ENCODE measurements at places on chromosomes 13 and 19.

GRCh38 chr19:49441210-49441959 lies at the start of gene SLC17A7:
Gene SLC17A7, minus strand, starts transcription at chr19:49441527. Its CDS starts 148 bp downstream, at chr19:49441379.
- DNase-seq = no peak

DNA sequence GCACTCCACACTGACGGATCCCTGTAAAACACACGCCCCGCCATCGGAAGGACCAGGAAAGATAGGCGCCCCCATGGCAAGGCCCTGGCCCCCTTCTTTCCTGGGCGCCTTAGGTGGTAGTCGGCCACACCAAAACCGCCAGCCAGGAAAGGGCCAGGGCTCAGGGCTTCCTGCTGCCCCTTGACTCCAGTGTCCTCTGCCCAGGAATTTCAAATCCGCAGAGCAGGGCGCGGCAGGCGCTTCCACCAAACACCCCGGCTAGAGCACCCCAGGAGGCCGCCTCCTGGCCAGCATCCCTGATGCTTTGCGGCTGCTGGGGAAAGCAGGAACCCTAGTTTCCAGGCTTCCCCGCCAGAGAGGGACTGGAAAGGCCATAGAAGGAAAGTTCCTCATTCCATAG lies 57.5 kb downstream of the ZNF726 start:
- DNase-seq = no peak

DNA sequence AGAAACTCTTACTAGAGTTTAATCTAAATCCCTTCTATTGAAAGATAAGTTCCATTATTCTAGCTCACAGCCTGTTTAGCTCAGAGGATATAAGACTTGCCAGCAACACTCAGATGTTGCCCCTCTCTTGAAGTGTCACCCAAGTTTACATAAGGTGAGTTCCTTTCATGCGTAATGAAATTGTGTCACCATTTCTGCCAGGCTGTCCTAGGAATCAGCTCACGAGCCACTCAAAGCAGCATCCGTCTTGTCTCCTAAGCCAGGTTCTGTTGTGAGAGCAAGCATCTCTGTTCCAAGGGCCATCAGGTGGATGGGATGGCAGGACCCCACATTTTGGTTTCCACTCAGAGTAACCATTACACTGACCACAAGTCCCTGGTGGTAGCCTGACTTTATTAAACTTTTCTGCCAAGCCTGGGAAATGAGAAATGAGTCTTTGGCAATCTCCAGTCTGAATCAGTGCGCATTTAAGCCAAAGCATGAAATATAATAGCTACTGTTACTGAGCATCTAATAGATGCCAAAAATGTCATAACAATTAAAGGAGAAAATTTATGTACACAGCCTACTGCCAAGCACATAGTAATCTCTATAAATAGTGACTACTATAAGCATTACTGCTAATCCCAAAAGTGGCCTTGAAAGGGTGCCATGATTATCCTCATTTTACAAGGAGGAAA lies 179.6 kb upstream of the MIR17HG start:
- DNase-seq = no peak

- DNase-seq = no peak
Observed at GRCh38 chr13:29917650-29918049, 67.2 kb upstream of the UBL3 start.

- DNase-seq = no peak
Observed at GRCh38 chr19:2154587-2155075, 3.3 kb upstream of the AP3D1 start.

- no peak for DNase-seq
Observed at GRCh38 chr19:51607920-51608562, 22.2 kb downstream of the SIGLEC5 start.

DNA sequence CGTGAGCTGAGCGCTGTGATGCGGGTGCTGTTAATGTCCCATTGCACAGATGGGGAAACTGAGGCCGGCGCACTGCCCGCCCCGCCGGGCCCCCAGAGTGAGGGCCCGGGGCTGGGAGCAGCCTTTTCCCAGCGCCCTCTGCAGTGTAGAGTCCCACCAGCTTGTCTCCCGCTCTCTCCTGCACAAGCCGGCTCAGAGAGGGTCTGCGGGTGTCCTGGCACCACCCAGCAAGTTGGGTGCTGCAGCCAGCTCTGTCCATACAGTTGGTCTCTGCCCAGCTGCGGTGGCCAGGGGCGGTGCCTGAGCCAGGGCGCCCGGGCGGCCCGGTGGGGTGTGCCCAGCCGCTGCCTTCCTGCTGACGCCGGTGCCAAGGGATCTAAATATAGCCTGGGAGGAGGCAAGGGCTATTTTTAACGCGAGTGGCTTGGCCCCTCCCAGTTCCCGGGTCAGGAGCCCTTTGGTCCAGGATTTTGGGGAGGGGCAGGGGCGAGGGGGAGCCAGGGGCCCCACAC lies 19.3 kb downstream of the GADD45B start:
- DNase-seq = no peak

DNA sequence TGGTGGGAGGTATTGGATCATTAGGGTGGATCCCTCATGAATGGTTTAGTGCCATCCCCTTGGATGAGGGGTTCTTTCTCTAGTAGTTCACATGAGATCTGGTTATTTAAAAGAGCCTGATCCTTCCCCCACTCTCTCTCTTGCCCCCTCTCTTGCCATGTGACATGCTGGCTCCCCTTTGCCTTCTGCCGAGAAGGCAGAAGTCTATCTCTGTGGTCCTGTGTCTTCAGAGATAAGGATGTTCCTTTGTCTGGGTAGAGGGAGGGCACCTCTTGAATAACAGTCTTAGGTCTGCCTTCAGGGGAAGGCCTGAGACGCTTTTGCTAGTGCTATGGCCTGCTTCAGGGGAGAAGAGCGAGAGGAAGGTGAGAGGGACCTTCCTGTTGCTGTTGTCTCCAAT lies 2.0 kb upstream of the ZDHHC20 start:
- no peak for DNase-seq

DNA sequence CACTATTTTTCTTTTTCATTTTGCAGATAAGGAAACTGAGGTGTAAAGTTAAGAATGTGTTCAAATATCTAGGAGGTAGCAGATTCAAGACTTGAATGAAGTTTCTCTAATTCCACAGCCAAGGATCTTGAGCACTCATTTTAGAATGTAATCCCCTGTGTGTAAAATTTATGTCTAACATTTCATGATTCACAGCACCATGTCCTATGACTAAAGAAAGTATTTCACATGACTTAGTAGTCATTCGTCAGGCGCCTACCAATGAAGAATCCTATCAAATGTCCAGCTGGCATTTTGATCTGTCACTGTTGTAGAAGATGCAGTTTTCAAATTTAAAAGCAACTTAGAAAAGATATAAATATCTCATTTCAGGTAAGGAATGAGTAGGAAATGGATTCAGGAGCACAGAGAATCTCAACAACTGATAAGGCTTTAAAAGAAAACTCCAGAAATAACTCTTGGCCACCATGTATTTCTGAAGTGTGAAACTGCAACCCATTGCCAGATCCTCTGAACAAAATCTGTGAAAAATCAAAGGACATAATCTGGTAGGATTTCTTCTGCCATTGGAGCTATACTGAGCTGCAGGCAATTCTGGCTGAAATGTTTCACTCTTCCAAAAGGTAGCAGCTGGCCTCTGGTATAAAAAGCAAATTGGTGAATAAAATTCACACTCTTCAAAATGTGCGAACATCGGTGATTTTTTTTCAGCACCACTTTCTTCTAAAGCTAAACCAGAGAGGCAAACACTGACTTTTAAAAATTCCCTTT lies 92.2 kb downstream of the DCLK1 start:
- DNase-seq = no peak

- no peak for DNase-seq
Observed at GRCh38 chr19:29952177-29952576, 10.1 kb downstream of the URI1 start.

DNA sequence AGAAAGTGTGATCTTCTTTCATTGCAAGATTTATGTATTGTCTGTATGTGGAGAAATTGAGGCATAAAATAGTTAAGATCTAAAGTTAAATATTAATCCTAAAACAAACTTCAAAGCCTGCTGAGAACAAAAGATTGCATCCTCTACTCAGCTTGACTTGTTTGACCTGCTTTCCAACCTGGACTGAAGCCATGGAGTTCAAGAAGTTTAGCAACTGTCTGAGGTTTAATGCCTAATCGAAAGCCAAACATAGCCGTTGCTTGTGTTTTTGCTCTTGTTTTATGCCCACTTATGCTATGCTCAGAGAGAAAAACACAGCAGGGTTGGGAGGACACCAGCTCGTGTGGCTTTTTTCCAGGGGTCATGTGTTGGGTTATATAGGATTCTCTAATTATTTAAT lies 135.6 kb downstream of the NUFIP1 start:
- no peak for DNase-seq

GRCh38 chr13:114077099-114077932 lies 55.1 kb downstream of the RASA3 start:
- DNase-seq = no peak

DNA sequence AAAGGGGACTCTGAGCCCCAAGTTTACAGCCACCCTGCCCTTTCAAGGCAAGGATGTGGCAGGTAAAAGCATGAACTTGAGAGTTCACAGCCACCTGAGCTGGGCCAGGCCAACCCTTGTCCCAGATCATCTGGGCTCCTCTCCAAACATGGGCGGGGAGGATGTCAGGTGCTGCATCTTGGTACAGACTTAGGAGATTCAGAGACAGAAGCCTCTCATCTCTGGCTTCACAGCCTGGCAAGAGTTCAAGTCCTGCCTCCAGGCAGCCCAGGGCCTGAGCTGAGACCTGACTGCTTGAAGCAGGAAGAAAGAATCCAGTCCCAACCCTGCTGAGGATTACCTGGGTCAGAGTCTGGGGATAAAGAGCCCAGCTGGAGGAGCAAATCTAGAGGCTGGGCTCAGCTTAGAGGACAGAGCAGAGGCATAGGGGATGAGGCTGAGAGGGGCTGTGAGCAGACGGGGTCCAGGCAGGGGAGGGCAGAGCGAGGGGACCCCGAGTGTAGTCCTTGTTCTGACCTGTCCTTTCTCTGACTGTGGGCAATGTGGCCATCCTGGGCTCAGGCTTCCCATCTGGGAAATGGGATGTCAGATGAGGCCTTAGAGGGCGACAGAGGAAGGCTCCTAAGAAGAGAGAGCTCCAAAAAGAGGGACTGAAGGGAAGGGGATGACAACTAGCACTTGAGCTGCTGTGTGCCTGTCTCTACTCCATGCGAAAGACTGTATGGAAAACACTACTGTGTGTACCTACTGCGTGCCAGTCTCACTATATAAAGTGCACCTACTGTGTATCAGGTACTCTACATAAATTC lies 6.6 kb upstream of the OR10H5 start:
- DNase-seq = no peak

GRCh38 chr19:40976134-40976533 lies 14.9 kb upstream of the CYP2B6 start:
- DNase-seq = no peak

Data from brain pericyte (primary cell).